LNCaP clone FGC (cell line): ENCODE measurements at places on chromosomes 16 and 17.

GRCh38 chr17:57499648-57500049 is 243.3 kb downstream of the MSI2 start:
- DNase-seq: no peak

DNA sequence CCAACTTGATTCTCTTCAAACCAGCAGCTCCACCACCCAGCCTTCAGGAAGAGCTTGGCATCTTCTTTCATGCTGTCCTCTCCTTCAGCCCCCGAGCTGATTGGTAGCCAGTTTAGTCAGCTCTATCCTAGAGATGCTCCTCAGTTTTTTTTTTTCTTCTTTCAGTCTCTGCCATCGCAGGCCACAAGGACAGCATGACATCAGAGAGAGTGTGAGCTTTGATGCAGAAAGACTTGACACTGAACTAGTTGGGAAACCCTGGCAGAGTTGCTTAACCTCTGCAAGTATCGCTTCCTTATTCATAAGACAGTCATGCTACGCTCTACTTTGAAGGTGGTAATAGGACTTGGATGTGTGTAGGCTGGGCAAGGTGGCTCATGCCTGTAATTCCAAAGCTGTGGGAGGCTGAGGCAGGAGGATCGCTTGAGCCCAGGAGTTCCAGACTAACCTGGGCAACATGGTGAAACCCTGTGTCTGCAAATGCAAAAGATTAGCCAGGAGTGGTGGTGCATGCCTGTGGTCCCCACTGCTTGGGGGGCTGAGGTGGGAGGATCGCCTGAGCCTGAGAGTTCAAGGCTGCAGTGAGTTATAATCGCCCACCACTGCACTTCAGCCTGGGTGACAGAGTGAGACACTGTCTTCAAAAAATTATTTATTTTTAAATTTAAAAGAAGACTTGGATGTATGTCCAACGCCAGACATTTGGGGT is 2.6 kb downstream of the CD300LB start:
- no peak for DNase-seq

- no peak for DNase-seq
Measured at GRCh38 chr17:76240461-76241203, at the start of gene RNF157. Gene RNF157, minus strand, starts transcription at chr17:76240493. Its CDS starts 253 bp downstream, at chr17:76240240.

DNA sequence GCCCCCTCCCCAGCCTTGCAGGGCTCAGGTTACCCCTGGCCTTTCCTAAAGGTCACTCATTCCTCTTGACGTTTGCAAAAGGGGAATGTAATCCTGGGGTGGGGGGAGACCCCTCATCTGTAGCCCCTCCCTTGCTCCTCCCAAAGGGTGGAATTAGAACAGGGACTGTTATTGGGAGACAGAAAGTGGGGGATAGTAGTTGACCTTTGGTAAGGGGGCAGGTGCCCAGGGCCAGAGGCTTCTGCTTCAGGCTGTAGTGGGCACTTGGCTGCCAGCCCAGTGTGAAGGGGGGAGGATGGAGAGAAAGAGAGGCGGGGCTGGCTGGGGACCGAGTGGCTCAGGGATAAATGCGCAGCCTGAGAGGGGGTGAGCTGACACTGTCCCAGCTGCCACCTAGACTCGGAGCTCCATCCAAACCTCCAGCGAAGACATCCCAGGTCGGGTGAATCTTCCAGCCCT is at the start of gene ENO3:
ENO3 (plus strand) TSS at position 374 of the 459 bp plus-strand sequence. CDS start 711 bp downstream, outside the sequence.
- no peak for DNase-seq

- no peak for DNase-seq
Measured at GRCh38 chr17:21302711-21303425, 18.4 kb downstream of the MAP2K3 start.
